Endodermal cell (in vitro differentiated cells): ENCODE measurements at places on chromosomes 2 and 18.
A peak's percentile ranks its signal among the peaks of the same experiment; 100 is the strongest.

GRCh38 chr18:8538935-8539334 lies 70.3 kb upstream of the RAB12 start:
- DNase-seq = no peak

- no peak for DNase-seq
These were observed 14.0 kb downstream of the TNS1 start for GRCh38 chr2:217988840-217989204.

DNA sequence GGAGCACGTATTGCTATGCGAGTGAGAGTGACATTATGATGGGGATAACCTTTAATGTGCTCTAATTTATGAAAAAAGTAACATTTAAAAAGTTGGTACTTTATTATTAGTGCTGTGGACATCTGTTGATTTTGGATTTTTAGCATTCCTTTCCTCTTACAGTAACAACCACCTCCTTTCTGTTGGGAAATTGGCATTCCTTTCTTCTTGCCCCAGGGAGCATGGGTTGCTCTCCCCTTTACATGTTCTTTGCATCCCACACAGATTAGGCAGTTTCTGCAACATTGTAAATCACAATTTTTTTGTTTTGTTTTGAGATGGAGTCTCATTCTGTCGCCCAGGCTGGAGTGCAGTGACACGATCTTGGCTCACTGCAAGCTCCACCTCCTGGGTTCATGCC lies 300.2 kb downstream of the LPIN1 start:
- DNase-seq = no peak

- DNase-seq = peak; percentile 31
These were observed 45.4 kb upstream of the PAPOLG start for GRCh38 chr2:60710707-60711106.

DNA sequence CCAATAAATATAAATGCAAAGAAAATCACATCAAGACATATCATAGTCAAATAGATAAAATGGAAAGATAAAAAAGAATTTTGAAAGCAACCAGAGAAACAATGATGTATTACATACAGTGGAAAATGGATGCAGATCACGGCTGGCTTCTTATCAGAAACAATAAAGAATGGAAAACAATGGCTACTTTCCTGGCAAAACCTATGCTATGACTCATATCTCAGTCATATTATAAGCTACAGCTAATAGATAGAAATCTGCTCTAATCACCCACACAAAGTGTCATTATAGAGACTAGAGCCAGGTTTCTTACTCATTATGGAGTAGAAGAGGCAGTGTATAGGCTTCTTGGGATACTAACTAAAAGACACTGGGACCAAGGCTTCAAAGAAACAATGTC lies 93.5 kb upstream of the TACR1 start:
- DNase-seq = no peak

DNA sequence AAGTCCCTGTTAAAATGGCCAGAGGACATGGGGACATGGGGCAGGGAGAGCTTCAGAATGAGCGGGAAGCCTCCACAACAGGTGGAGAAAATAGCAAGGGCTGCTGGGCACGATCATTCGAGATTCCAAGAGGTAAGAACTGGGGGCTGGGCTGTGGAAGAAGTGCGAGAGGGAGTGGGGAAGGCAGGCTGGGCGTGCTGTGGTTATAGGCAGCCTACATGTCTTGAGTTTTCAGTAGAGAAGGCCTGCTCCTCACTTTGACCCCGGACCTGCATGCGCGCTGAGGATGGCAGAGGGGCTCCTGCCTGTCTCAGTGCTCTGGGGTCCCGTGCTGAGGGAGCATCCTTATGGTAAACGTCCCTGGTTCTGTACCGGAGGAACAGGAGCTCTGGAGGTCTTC lies 115.5 kb downstream of the AGAP1 start:
- no peak for DNase-seq

DNA sequence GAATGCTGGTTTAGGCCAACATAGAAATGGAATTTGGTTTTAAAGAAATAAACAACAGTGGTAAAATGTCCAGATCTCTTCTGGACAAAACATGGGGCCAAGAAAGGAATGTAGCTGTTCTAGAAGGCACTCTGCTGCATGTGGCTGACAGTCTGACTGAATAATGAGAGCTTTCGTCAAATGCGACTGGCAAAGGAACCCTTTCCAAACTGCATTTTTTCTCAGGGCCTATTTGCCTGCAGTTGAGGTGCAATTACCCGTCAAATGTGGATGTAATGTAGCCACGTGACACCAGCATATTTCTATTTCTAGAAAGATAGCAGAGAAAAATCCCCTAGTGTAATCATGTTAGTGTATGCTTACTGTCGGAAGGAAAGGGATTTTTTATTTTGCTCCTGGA lies 741.2 kb downstream of the NRXN1 start:
- DNase-seq = no peak

DNA sequence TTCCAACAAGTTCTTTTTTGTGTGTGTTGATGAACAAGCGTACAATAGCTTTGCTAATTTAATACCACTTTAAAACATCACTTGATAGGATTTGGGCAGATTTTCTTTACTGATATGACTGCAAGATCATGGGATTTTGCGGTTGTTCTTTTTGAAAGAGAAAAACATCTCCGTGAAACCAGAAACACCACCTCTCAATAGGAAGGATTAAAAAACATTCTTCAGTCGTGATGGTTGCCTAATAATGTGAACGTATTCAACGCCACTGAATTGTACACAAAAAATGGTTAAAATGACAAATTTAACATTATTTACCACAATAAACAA lies 19.3 kb downstream of the RBMS1 start:
- DNase-seq = no peak

DNA sequence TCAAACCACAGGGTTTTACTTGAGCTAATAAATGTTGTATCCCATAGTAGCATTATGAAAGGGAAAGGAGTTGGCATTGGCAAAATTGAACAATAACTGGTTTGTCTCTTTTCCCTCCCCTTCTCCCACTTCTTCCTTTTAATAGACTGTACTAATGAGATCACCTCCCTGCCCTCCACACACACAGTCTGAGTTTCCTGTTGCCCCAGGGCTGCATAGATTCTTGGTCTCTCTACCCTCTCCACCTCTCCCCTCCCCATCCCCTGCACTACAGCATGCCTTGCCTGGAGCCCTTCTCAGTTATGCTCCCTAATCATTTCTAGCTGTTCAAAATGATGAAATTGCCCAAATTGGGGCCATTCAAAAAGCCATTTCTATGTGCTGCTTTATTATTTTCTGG lies 37.2 kb upstream of the NEMP2 start:
- DNase-seq = no peak

GRCh38 chr2:233119123-233119522 lies 59.0 kb downstream of the INPP5D start:
- no peak for DNase-seq

DNA sequence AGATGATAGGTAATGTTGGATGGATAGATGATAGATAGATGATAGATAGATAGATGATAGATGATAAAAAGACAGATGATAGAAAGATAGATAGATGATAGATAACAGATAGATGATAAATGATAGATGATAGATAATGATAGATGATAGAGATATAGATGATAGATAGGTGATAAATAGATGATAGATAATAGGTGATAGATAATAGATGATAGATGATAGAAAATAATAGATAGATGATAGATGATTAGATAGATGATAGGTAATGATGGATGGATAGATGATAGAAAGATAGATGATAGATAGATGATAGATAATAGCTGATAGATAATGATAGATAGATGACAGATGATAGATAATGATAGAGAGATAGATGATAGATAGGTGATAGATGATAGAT lies 31.0 kb upstream of the SNTG2 start:
- no peak for DNase-seq

DNA sequence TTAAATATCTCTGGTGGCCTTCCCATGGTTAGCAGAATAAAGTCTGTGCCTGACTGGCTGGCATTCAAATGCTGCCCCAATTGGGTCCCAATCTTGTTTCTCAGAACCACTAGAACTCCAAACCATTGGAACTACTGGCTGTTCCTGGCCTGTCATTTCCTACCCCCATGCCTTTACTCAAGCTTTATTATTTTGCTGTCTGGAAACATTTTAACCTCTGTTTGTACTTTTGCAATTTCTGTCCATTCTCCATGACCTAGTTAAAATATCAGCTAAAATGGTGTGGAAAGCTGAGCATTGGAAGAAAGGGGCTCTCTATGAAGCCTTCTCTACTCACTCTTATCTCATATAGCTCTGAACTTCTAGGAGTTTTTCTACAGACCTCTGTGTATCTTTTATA lies 38.7 kb downstream of the RAPGEF4 start:
- no peak for DNase-seq

DNA sequence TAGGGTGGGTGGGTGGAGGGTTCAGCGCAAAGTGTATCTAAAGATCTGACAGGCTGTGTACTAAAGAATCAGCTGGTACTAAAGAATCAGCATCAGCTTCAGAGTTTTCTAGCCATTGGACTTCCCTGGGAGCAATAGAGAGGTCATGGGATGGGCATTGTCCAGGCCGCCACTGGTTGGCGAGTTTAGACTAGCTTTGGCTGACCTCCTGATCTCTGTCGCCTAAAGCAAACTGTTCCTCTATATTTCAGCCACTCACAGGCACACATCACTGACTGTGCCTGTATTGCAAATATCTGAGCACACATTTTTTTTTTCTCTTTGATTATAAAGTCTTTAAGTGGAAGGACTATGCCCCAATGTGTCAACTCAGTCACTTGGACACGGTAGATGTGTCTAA lies 267.8 kb upstream of the SKOR2 start:
- no peak for DNase-seq

- no peak for DNase-seq
These were observed 1.7 kb upstream of the NOL10 start for GRCh38 chr2:10691521-10691920.

GRCh38 chr2:109148991-109149645 lies 20.1 kb downstream of the SH3RF3 start:
- DNase-seq = no peak

GRCh38 chr18:8326763-8327394 lies 282.4 kb upstream of the RAB12 start:
- no peak for DNase-seq

GRCh38 chr2:18373664-18374063 lies 186.8 kb downstream of the RDH14 start:
- DNase-seq = no peak

GRCh38 chr2:222436040-222436413 lies 11.7 kb downstream of the SGPP2 start:
- DNase-seq = peak; percentile 50

- no peak for DNase-seq
These were observed 151.5 kb upstream of the MAP3K20 start for GRCh38 chr2:172924097-172924660.

DNA sequence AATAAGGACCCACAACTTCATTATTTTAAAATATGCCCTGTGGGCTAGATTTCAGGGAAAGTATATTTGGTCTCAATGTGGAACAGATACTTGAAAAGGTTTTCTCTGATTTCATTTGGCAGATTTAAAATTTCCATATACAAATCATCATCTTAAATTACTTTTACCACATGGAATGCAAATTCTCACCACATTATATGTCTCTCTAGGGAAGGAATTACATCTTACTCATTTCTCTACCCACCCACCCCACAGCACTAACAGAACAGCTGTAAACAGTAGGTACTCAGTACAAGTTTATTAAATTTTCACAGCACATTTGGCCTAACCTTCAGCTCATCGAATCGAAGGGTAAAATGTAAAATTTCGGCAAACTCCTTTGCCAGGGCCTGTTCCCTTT lies 104.0 kb downstream of the CYRIA start:
- DNase-seq = no peak

GRCh38 chr2:113085542-113085941 lies 17.8 kb downstream of the IL1F10 start:
- no peak for DNase-seq

GRCh38 chr2:169828141-169828811 lies 1.0 kb downstream of the UBR3 start:
- peak; percentile 66 for DNase-seq

GRCh38 chr2:211755187-211755586 lies 783.4 kb downstream of the ERBB4 start:
- no peak for DNase-seq

- no peak for DNase-seq
These were observed 2.9 kb upstream of the CASP10 start for GRCh38 chr2:201180010-201180409.

- no peak for DNase-seq
These were observed 8.5 kb upstream of the SPATS2L start for GRCh38 chr2:200297989-200298388.

GRCh38 chr2:231189571-231190495 lies 8.6 kb upstream of the ARMC9 start:
- no peak for DNase-seq

DNA sequence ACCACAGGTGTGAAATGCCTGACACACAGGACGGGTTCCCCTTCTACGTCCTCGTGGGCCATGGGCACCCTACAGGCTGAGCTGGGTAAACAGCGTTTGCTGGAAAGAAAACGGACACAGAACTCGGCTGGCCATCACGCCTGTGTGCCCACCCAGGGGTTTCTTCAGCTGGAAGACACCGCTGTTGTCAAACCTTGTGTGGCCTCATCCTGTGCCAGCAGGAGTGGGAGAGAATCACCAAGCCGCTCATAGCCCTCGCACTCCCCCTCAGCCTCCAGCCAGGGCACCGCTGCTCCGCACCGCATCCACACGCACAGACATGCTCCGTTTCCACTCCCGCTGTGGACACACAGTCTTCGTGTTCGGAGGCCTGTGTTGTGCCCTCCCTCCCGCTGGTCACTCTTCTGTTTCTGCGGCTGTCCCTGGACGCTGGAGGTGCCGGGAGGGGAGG lies 161.4 kb downstream of the PXDN start:
- peak; percentile 50 for DNase-seq

DNA sequence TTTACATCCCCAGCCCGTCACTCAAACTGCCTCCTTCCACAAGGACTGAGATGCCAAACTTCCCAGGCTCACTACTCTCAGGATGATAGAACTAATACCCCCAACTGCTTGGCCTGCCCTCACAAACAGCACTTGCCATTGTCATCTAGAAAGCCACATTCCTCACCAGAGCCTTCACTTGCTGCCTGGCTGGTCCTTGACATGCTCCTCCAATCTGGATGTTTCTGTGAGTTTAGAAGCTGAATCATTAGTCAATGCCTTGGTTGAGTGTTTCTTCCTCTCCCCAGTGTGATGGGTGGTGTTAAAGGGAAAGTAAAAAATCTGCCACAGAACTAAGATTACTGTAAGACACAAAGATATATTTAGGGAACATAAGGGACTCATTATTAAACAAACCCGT lies 52.5 kb downstream of the MARCHF4 start:
- peak; percentile 88 for DNase-seq

DNA sequence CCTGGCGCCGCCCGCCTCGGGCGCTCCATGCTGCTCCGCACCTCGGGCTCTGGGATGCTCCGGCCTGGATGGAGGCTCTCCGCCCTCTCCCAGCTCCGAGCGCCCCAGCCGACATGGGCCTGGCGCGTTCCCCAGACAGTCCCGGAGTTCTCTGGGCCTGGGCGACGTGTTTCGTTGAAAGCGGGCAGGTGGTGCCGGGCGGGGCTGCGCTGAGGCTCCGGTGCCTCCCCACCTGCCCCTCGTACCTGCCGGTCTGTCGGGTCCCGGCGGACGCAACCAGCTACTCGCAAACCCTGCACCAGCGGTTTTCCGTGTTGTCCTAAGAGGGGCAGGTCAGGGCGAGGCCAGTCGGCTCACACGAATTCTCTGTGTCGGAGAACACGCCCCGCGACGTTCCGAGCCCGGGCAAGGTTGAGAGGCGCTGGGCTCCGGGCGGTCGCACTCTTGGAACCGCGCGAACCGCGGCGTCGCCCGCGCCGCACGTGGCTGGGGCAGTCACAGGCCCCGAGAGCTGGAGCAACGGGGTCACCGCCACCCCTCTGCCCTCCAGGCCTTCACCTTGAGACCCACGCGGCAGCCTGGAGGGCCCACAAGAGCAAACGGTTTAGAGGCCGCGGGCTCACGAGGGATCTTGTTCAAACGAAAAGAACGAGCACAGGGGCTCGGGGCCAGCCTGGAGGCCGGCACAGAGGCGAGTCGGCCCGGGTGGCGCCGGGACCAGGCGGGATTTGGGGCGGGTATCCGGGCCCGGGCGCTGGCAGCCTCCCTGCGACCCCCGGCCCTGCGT lies 4.2 kb upstream of the SIX2 start:
- DNase-seq = peak; percentile 80
